ENCODE measurements at places on chromosomes 4 and X.

DNA sequence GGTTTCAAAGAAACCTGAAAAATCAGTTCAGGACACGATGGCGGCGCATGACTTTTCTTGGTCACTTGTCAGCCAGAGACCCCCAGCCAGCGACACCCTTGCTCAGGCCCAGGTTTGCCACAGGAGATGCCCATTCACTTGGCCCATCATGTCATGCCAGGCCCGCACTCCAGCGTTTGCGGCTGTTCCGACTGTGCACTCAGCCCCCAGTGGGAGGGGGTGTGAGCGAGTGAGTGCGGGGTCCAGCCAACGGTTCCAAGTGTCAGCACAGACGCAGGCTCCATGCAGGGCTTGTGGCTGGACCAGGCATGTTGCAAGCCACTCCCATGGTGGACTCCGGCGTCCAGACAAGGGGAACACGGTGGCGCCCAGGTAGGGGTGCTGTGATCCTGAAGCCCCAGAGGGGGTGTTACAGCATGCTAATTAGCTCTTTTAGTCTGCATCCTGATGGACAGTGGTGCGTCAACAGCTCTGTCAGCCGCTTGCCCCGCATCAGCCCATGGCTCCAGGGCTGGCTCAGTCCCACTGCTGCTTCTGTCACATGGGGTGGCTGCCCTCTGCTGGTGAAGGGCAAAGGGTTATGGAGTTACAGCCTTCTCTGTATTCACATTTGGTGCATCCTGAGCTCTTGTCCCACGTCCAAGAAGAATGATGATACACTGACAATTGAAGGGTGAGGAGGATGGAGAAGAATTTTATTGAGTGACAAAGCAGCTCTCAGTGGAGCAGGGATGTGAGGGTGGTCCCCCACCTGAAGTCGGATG, 3.7 kb upstream of the MAEA start:
- no peak for DNase-seq

DNA sequence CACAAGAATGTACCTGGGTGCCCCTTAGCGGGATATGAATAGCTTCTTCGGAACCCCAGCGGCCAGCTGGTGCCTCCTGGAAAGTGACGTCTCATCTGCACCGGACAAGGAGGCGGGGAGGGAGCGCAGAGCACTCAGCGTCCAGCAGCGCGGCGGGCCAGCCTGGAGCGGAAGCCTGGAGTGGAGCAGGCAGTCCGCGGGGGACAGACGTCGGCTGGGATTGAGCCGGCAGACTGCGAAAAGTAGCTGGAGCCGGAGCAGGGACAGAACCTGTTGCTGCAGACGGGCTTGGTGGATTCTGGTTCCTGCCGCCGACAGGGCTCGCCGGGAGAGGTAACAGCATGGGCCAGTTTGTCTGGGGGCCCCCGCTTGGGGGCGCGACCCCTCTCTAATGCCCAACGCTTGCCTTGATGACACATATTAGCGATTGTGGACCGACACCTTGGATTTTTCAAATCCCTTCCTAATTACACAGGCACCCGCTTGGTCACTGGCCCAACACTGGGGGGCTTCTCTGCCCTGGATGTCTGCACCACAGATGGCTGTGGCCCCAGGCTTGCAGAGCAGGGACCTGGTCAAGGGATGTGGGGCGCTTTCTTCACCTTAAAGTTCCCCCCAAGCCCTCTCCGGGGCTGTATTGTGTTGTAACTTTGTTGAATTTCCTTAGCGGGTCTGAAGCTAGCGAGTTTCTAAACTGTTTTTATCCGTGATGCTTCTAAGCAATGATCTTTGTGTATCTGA, at the start of gene NPFFR2:
NPFFR2 (plus strand) TSS at position 133 of the 741 bp plus-strand sequence. CDS start 96,592 bp downstream, outside the sequence.
- no peak for DNase-seq

DNA sequence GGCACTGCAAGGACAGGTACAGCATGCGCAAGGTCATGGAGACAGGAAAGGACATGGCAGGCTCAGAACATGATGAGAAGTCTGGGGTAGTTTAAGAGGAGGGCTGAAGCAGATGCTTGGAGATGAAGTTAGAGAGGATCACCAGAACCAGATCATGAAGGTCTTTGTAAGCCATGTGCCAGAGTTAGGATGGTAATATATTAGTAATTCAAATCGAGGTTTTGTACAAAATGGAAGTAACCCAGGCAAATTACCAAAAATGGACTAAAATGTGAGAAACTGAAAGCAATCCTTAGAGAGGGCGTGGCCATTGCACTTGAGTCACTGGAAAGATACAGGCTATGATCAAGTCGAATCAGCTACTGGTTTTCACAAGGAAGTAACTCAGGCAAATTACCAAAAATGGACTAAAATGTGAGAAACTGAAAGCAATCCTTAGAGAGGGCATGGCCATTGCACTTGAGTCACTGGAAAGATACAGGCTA, 13.5 kb downstream of the RXFP1 start:
- no peak for DNase-seq

- DNase-seq = no peak
Measured at GRCh38 chr4:140222171-140222570, 68.2 kb upstream of the MAML3 start.

- no peak for DNase-seq
Measured at GRCh38 chr4:123449780-123450179, 53.2 kb downstream of the SPRY1 start.

- no peak for DNase-seq
Measured at GRCh38 chrX:120457766-120458180, 11.3 kb downstream of the LAMP2 start.

GRCh38 chr4:5460106-5460801, 248.1 kb downstream of the EVC2 start:
- DNase-seq = no peak

GRCh38 chrX:39667736-39668482, 429.8 kb downstream of the BCOR start:
- no peak for DNase-seq

- no peak for DNase-seq
Measured at GRCh38 chr4:2673157-2673556, 83.0 kb downstream of the TNIP2 start.

GRCh38 chrX:72308209-72308565, 2.5 kb upstream of the CITED1 start:
- DNase-seq = no peak

DNA sequence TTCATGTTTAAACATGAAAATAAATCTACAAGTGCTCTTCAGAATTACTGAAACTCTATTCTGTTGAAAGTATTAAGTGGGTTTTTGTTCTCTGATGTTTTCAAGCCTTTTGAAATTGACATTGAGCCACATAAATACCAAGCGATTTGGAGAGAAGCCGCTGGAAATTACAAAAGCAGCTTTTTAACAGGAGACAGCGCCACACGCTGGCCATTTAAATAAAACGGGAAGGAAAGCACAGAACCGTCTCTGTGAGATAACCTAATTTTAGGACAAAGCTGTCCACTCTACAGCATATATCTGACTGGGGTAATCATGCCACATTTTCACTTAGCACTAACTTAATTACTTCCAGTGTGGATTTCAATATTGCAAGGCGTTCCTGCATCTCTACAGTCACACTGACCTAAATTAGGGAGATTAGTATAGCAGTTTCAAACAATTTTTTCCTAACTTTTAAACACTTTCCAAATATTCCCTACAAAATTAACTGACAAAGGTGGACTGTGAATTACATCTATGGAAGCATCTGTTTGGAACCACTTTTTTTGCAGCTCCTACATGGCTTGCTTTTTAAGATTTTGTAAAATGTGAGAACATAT, 6.8 kb upstream of the ANOS1 start:
- DNase-seq = peak; percentile 61

DNA sequence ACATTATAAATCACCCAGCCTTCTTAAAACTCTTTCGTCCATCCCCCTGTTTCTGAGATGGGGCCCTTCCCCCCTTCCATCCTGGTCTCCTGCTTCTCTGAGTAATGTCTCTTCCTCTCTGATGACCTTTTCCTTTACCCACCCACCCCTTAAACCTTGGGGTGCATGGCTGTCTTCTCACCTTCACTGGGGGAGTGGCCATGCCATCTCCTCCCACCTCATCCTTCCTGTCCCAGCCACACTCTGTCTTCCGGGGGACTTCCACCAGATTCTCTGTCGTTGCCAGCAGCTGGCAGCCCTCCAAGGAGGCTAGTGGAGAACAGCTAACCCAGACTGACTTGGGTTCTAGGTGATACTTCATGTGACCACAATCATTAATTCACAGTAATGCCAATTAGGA, 83.2 kb upstream of the SCML1 start:
- DNase-seq = no peak

- DNase-seq = no peak
Measured at GRCh38 chr4:138939960-138940359, 75.6 kb upstream of the NOCT start.

DNA sequence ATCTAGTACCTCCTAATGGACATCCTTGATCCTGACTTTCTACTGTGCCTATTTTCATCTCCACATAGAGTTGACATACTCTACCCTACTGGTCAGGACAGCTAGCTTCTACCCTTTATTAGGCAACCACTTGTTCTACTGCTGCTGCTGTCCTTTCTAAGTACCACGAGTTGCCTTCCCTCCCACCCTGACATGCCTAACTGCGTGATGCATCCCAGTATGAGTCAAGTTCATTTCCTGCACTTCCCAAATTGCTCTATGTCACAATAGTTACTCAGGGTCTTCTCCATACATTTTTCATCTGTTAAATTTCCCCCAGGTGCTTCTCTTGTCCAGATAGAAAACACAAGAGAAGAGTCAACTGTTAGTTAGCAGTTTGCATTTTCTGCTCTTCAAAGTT, 133.4 kb downstream of the TBC1D19 start:
- no peak for DNase-seq

DNA sequence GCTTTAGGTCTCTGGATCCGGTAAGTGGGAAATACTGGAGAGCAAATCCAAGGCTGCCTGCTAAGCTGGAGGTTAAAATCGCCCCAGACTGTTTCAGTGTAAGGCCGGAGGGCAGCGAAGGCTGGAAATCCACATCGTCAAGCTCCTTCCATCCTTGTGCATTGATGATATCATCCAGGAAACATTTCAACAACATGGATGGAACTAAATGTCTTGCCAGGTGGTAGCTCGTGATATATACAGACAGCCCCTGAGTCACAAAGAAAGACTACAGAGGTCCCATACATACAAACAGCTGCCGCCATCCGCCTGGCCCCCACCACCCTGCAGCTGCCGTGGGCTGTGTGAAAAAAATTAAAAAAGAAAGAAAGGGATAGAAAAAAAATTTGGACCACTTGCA, 148.9 kb upstream of the RBPJ start:
- DNase-seq = no peak

GRCh38 chr4:140243278-140243753, 89.3 kb upstream of the MAML3 start:
- DNase-seq = peak; percentile 38

- no peak for DNase-seq
Measured at GRCh38 chrX:45803383-45803921, 602.8 kb upstream of the DIPK2B start.

DNA sequence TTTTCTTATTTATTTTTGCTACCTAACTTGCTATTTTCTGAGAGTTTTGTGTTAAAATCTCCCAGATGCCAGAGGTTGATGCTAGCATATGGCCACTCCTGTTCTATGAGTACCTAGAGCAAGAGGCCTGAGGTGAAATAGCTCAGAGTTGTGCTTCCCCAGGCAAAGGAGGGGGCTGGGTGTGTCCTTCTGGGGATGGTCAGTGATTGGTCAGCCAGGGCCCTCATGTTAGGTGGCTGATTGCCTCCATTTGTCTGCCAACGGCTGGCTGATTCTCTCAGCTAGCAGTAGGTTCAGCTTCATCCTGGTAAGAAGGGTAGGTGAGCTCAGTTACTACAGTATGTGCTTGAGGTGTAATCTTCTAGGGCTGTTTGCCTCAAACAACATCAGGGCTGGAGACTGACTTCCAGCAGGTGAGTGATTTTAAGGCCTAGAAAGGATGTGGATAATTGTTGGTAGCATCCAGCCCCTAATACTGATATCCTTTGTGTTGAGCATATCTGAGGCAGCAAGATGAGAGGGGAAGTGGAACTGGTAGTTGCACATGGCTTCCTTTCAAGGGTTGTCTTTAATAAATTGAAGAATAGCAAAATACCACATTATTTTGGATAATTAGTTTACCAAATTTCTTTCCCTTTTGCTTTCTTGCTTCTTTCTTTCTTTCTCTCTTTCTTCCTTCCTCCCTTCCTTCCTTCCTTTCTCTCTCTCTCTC, 62.5 kb upstream of the RHOH start:
- no peak for DNase-seq

All from NCI-H2227 treated with DMSO at 0.1 percent for 48 hours (cell line).